Mammary microvascular endothelial cell (primary cell): ENCODE measurements at places on chromosomes 5 and 9. TPM values are rescaled to one million over a fixed set of nuclear protein-coding genes. Genes with fewer than 3 reads are reported as not detected.

Gene PCDHB9
- 0.15 and 0.27 TPM in 2 replicates for total RNA-seq

Gene SLC6A19
- total RNA-seq = not detected in 2 replicates

Gene LCN1
- total RNA-seq = not detected in 2 replicates

Gene LAMC3
- 0.10 and 0.20 TPM in 2 replicates for total RNA-seq
